ENCODE measurements at places on chromosomes 1 and 21.

DNA sequence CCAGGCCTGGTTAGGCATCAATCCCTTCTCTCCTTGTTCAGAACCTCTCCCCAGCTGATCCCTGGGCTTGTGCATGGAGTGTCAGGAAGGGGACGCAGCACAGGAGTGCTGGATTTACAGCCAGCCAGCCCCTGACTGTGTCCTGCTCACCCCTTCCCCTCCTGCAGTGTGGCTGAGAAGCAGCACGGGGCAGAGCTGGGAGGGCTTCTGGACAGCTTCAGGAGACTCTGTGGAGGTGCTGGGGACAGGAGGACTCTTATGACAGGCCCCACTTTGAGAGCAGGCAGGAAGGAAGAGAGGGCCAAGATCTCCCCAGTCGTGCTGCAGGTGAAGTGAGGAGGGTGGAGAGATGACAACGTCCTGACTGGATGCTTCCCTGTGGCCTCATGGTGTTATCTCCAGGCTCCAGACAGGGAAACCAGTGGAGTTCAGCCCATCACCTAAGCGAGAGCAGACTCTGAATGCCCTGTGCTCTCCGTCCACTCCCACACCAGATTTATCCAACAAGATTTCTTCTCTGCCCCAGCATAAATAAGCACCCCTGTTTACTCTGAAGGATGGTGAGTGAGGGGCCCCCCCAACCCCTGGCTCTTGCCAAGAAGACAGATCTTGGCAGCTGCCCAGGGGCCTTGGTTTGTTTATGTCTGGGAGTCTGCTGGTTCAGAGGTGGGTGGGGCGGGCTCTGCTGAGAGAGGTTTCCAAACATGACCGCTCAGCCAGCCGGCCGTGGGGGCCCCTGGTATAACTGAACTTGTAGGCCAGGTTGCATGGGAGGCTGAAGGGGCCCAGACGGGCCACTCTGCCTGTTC lies 21.3 kb downstream of the TMCC2 start:
- DNase-seq: peak; percentile 87

DNA sequence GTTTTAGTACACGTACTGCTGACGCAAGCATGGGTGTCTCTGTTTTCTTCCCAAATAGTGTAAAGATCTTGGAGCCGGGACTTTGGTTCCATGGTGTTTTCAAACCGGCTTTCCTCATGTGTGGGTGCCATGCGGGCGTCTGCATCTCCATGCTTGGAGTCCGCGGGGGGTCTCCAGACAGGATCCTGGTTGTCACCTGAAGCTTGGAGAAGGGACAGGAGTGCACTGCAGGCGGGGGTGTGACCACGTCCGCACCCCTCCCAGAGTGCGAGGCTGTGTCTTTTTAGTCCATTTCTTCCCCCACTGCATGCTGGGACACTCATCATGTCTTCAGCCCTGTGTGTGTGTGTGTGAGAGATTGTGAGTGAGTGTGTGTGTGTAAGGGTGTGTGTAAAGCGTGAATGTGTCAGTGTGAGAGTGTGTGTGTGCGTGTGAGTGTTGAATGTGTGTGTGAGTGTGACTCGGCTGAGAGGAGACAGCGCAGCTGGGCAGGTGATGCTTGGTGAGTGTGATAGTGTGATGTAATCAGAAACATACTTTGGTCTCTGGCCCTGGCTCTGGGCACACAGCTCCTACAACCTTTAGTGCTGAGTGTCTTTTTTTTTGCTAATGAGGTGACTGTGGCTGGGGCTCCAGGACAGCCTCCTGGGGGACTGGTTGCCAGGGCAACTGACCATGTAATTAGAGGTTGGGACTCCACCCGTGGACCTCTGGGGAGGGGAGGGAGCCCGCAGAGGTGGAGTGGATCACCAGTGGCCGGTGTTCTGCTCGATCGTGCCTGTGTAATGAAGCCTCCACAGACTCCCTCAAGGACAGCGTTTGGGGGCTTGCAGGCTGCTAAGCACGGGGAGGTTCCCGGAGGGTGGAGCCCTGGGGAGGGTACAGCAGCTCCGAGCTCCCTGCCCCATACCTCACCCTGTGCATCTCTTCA lies 55.1 kb downstream of the AGPAT3 start:
- no peak for DNase-seq

DNA sequence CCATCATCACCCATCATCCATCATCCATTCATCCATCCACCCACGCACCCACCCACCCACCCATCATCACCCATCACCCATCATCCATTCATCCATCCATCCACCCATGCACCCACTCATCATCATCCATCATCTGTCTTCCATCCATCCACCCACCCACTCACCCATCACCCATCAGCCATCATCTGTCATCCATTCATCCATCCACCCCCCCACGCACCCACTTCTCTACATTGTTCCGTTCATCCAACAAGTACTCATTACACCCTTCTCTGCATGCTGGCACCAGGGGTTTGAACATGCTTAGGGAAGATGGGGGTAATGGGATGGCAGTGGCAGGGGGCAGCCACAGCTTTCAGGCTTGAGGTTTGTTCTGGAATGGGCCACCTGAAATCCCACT lies 82.1 kb downstream of the ADARB1 start:
- DNase-seq: no peak

DNA sequence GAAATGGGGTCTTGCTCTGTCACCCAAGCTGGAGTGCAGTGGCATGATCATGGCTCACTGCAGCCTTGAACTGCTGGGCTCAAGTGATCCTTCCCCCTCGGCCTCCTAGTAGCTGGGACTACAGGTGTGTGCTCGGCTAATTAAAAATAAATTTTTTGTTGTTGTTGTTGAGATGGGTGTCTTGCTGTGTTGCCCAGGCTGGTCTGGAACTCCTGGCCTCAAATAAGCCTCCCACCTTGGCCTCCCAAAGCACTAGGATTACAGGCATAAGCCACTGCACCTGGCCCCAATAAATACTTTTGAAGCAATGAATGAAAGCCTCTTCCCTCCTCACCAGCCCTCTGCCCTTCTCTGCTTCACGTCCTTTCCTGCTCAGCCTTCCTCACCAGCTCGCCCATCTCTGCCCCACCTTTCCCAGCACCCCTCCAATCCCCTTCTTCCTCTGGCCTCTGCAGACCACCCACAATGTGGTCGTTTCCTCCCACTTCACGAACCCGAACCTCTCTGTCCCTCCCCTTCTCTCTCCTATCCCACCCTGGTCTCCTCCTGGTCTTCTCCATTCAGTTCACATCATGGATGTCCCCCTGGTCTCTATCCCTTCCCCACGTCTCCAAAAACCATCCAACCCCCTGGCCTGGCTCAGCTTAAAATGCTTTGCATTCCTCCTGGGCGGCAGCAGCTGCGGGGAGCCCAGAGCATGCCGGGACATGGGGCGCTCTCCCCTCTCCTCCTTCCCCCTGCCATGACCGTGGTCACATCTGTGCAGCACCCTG lies 38.4 kb downstream of the RAP1GAP start:
- DNase-seq: peak; percentile 15
